ENCODE measurements at places on chromosomes 16 and 17.

DNA sequence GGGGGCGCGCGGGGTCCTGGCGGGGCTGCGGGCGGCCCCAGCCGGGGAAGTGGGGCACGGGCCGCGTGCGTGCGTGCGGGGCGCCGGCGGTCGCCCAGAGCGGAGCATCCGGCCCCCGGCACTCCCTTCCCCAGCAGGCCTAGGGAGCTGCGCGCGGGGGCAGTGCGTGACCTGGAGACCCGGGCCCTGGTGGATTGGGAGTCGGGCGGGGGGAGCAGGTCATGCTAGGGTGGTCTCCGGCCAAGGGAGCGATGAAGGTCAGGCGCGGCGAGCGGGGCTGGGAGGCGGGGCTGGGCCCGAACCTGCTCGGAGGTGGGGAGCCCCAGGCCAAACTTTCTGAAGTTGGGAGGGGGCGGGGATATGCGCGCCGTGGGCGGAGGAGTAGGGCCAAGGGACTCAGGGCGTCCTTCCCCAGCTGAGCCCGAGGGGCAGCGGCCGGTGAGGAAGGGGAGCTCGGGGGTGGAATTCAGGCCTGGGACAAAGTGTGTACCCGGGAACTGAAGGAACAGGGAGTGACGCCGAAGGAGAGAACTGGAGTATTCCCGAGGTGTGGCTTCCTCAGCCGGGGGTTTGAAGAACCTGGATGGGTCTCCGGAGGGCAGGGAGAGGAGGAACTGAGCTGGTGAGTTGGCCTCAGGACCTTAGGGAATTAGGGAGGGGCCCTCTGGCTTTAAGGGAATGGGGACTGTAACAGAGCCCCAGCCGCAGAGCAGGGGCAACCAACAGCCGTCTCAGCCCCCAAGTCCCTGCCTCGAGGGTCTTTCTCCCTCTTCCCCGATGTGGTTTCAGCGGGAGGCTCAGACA lies 589 bp downstream of the XYLT2 start:
- DNase-seq = no peak

DNA sequence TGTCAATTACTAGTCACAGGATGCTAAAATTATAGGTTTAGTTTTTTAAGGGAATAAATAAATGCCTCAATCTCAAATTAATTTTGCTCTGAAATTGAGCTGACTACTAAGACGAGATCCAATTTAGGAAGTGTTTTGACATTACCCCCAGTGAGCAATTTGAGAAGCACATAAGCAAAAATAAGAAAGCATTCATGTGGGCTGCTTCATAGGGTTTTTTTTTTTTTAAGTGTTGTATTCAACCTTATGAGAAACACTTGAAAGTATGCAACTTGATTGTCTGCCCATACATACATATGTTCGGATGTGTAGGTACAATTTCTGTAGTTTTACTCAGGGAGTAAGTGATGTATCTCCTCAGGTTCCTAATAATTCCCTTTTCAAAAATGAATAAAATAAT lies 77.6 kb downstream of the PRKCA start:
- no peak for DNase-seq

- DNase-seq = no peak
Observed at GRCh38 chr17:41521574-41522261, 3.0 kb upstream of the KRT15 start.

GRCh38 chr16:80807906-80808305 lies 3.5 kb upstream of the CDYL2 start:
- no peak for DNase-seq

GRCh38 chr16:1874854-1875253 lies 2.9 kb upstream of the MEIOB start:
- no peak for DNase-seq

- DNase-seq = no peak
Observed at GRCh38 chr17:82065193-82065637, 389 bp downstream of the DUS1L start.

GRCh38 chr17:77807746-77808441 lies 150.6 kb upstream of the TNRC6C start:
- no peak for DNase-seq

DNA sequence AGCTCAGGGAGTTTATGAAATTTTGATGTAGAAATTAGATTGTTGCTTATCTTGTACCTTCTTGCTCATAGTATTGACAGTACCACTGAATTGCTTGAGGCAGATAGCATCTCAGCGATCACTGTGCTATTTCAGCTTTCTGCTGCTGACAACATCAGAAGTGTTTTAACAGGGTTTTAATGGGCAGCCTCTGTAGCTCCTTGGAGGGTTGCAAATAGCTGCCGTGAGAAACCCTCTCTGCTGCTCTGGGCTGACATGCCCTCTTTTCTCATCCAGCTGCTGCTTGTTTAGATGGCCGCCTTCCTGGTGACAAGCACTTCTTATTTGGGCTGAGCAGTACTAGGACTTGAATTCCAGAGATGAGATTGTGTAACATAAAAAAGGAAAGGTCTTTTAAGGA lies 180.2 kb upstream of the TBX2 start:
- DNase-seq = no peak

GRCh38 chr17:79836972-79837887 lies 2.0 kb downstream of the CBX4 start:
- no peak for DNase-seq

GRCh38 chr17:55624772-55625433 lies 97.8 kb downstream of the TMEM100 start:
- no peak for DNase-seq

Data from stimulated activated CD8-positive, alpha-beta memory T cell treated with anti-CD3 and anti-CD28 coated beads, Interleukin-4, amount 100 ng/mL, for 4 hours (primary cell).